ENCODE measurements at places on chromosomes 7 and 10.

GRCh38 chr10:132247943-132248342 is 59.8 kb downstream of the STK32C start:
- DNase-seq: no peak

DNA sequence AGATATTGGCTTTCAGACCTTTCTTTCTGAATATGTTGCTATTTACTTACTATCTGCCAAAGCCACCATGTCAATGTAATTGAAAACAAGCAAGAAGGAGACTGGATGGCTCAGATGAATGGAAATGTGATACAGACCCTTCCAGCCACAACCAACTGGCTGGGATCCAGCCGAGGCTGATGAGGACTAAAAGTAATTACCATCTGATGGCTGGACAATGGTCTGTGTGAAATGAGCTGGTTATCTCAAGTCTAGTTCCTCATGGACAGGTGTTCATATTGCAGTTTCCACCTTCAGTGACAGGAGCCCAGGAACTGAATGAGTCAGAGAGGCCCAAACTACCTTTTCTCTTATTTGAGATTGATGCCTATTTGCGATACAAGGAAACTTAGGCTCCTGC is 267.5 kb downstream of the GATA3 start:
- DNase-seq: no peak

GRCh38 chr10:65415318-65415717 is 1510.5 kb upstream of the LRRTM3 start:
- no peak for DNase-seq

- no peak for DNase-seq
Observed at GRCh38 chr7:71925663-71926062, 486.5 kb downstream of the CALN1 start.

DNA sequence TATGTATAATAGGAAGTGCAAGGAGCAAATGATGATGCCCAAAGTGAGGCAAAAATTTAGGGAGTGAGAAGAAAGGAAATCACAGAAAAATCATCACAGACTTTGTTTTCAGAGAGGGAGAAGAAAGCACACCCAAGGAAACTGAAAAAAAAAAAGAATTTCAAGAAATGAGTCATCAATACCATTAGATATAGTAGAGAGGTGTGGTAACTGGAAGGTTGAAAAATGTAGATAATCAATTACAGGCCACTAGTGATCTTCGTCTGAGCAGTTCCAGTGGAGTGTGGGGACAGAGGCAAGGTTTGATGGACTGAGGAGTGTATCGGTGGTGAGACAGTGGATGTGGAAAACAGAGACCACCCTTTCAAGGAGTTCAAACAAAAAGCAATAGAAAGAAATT is 31.7 kb downstream of the ASB4 start:
- DNase-seq: no peak

GRCh38 chr10:44046605-44047004 is 338.3 kb downstream of the CXCL12 start:
- no peak for DNase-seq

DNA sequence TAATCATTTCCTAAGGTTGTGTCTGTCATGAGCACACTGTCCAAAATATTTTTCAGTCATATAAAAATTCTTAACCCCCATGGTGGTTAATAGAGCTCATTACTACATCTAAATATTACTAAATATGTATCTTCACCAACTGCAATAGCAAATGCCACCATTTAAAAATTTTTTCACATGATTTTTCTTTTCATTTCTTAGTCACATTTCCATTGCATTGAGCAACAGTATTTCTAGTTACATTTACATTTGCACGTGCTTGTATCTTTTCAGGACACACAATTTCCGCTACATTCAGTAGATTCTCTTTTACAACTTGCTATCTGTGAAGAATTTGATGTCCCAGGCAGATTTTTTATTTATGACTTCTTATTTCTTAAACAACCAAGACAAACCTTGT is 5.2 kb upstream of the TAS2R40 start:
- DNase-seq: no peak

- DNase-seq: no peak
Observed at GRCh38 chr10:128642502-128642901, 516.3 kb upstream of the MKI67 start.

- no peak for DNase-seq
Observed at GRCh38 chr10:75688506-75689300, 257.3 kb downstream of the LRMDA start.

- no peak for DNase-seq
Observed at GRCh38 chr10:78830976-78831375, 237.8 kb upstream of the ZMIZ1 start.

DNA sequence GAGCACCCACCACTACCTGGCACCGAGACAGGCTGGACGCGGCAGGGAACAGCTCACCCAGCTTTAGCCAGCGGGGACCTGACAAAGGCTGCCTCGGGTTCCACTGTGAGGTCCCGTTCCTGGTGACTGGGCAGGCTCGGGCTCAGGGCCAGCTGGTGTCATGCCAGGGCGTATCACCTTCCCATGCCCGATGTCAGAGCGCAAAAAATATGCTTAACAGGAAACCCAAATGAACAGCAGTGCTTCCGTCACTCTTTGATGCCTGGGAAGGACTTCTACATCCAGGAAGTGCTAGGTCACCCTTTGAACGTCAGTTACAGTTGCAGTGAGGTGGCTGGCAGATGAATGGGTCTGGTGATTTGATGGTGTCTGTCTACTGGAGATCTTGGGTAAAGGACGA is 106.0 kb downstream of the ADARB2 start:
- no peak for DNase-seq

Data from activated CD8-positive, alpha-beta memory T cell treated with anti-CD3 and anti-CD28 coated beads for 48 hours (primary cell).